ENCODE measurements at places on chromosomes 16 and 17.

GRCh38 chr17:78125138-78125913 lies 3.2 kb downstream of the TMC6 start:
- no peak for DNase-seq

DNA sequence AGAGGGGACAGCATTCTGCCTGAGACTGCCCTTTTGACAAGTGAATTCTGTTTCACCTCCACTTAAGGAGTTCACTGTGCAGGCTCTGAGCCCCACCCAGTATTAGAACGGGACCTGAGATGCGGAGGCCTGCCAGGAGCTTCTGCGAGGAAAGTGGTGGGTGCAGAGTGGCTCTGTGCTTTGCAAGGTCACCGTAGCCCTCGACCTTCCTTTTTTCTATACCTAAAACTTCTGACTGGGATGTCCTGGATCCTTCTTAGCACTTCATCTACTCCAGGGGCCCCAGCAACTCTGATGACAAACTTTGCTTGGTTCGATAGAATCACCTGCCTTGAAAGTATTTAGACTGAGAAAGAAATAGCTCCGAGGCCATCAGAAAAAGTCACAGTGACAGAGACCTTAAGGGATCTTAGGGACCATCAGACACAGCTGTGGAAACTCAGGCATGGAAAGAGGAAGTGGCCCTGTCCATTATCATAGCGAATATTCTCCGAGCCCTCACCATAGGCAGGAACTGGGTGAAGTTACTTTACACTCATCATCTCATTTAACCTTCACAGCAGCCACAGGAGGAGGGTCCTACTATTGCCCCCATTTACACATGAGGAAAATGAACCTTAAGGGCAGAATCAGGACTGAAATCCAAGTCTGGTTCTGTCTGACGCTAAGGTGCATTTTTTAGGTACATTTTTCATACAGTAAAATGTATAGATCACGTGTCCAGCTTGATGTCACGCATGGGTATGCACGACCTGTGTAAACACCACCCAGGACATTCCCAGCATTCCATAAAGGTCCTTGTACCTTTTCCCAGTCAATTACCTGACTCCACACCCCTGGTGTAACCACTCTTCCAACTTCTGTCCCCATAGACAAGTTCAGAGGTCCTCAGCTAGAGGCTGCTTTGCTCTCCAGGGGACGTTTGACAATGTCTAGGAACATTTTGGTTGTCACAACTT lies 676 bp upstream of the KRT13 start:
- DNase-seq: no peak

DNA sequence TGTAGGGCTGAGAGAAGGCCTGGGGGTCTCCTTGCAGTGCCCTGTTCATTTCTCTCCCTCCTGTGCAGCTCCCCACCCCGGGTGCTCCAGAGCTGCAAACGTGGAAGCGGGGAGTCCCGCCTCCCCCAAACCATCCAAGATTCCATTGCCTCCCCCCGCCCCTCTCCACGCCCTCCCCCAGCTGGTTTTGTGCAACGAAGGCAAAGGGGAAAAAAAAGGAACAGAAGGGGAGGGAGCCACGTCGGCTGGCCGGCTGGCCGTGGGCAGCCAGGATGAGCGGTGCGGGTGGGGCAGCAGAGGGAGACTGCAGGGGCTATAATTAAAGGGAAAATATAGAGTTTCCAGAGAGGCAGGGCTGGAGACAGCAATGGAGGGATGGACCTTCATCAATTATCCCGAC lies 1.7 kb upstream of the COL1A1 start:
- no peak for DNase-seq

- no peak for DNase-seq
Observed at GRCh38 chr16:84029297-84030047, 13.1 kb downstream of the SLC38A8 start.

DNA sequence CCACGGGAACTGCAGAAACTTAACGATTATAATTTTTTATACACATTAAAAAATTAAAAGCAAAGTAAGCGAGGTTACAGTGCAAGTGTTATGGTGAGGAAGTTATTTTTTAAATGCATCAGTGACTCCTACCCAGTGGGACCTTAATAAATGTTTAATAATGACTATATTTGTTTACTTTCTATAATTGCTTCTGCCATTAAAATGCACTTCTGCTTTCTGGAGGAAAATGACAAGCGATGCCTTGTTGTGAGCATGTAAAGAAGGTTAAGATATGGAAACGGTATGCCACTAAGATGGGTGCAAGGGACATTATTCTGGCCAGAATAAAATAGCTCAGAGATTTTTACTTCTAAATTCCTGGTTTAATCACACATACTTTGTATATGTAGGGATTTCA lies 252.1 kb downstream of the CDH11 start:
- DNase-seq: no peak

DNA sequence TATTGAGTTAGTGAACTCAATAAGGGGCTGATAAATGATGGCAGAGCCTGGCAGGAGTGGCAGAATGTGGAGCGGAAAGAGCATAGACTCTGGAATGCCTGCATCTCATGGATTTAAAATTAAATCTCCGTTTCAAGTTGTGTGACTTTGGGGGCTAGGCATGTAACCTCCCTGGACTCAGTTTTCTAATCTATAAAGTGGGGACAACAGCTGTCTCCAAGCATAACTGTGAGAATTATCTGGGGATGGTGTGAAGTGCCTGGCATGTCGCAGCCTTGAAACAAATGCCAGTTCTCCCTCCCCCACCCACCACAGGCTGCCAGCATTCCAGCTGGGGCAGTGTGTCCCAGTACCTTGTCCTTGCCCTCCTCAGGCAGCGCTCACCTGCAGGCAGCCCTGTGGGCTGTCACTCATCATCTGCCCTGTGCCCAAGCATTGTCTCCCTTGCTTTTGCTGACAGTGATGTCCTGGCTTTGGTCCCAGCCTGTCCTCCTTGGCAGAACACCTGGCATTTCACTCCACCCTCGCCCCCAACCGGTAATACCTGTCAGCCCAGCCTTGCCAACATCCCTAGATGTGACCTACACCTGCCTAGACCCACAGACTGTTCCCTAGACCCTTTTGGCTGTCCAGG lies 129.6 kb downstream of the MRM1 start:
- no peak for DNase-seq

DNA sequence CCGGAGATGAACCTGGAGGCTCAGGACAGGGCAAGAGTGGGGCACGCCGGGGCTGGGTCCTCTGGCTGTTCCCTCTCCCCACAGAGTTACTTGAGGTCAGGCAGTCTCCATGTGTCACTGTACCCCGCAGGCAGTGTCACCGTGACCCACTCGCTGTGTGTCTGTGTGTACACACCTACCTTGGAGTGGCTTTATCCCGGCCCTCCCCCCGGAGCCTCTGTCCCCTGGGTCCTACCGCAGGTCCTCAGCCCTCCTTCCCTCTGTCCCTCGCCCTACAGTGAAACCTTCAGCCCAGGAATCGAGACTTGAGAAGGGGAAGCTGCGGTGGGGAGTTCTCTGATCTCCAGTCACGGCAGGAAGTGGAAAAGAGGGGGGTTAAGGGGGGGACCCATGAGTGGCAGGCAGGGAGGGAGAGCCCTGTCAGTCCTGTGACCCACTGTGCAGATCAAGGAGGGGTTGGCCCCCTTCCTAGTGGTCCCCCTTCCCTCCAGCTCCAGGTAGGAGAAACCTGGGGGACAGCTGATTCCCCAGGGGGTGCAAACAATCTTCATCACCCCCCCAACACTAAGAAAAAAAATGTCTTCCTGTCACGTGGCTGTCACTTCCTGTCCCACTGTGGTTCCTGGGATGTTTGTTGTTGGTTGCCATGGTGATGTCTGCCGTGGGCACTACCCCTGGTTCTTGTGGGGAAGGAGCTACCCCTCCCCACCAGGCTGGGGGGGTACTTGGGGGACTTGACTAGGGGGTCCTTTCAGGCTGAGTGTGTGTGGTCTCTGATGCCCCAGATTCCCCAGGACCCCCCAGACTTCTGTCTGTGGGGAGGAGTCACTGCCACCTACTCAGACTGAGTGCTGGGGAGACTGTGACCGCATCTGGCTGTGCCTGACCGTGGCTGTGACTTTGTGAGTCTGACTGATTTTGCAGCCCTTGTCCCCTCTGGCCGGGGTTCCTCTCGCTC lies 13.7 kb downstream of the RARA start:
- peak; percentile 85 for DNase-seq

DNA sequence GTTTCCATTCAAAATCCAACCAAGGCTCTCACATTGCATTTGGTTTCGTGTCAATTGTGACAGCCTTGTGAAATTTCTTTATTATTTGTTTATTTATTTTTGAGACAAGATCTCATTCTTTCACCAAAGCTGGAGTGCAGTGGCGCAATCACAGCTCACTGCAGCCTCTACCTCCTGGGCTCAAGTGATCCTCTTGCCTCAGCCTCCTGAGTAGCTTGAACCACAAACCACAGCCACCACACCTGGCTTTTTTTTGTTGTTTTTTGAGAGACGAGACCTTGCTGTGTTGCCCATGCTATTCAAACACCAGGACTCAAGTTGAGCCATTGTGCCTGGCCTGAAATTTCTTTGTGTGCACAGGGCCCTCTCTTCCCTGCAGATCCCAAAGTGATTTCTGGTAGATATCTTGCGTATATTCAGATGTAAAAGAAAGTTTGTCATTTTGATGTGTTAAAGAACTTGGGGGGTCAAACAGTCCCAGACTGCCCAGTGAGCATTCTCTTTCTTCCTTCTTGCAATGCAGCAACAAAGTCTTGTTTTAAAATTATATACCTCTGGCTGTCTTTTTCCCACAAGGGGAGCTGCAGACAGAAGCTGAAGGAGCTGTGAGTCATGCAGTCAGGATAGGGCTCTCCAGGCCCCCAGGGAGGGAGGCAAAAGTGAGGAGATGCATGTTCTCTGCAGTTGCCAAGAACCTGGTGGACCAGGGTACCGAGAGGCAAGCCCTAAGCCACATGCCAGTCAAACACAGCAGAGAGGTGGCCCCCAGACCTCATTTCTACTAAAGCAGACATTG lies 15.5 kb upstream of the USP22 start:
- no peak for DNase-seq

DNA sequence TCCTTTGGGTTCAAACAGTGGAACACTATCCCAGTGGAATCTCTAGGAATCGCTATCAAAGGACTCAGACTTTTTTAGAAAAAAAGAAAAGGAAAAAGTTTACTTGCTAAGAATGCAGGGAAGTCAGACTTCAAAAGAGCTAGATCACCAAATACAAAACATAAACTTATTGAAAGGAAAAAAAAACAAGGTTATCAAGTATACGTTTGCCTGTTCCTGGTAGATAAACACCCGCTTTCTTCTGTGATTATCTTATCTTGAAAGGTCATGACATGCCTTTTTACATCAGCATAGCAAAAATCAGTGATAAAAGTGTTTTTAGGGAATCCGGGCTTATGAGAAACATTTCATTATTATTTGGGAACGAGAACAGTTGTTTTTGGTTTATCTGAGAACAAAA lies 129.3 kb upstream of the TMEM97 start:
- DNase-seq: no peak

DNA sequence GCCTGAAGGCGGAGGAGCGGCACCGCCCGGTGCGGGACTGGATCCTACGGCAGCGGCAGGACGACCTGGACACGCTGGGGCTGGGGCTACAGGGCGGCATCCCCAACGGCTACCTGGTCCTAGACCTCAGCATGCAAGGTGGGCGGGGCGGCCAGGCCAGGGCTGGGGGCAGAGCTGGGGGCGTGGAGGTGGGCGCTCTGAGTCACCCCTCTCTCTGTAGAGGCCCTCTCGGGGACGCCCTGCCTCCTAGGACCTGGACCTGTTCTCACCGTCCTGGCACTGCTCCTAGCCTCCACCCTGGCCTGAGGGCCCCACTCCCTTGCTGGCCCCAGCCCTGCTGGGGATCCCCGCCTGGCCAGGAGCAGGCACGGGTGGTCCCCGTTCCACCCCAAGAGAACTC lies 7.9 kb downstream of the MSLN start:
- DNase-seq: no peak

GRCh38 chr17:80219013-80219762 lies 945 bp downstream of the SGSH start:
- DNase-seq: peak; percentile 90

- no peak for DNase-seq
Observed at GRCh38 chr16:5215901-5216300, 118.3 kb upstream of the EEF2KMT start.

- DNase-seq: no peak
Observed at GRCh38 chr16:30559690-30560089, 1.5 kb upstream of the ZNF764 start.

DNA sequence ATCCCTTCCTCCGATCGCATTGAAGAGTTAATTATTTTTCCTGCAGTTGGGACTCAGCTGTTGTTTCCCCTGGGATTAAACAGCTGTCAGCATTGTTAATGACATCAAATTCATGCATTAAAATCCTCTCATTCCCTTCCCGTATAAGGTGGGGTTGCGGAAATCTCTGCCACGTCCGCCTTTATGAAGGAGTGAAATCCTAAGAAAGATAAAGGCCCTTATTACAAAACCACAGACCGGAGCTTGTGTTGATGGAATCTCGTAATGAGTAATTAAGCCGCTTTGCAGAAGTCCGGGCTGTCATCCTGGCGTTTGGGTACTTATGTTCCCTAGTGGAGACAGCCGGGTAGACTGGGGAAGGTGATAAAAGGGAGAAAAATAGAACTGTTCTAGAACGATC lies 627.6 kb downstream of the MAF start:
- no peak for DNase-seq

- no peak for DNase-seq
Observed at GRCh38 chr17:1724869-1725641, 551 bp downstream of the WDR81 start.

DNA sequence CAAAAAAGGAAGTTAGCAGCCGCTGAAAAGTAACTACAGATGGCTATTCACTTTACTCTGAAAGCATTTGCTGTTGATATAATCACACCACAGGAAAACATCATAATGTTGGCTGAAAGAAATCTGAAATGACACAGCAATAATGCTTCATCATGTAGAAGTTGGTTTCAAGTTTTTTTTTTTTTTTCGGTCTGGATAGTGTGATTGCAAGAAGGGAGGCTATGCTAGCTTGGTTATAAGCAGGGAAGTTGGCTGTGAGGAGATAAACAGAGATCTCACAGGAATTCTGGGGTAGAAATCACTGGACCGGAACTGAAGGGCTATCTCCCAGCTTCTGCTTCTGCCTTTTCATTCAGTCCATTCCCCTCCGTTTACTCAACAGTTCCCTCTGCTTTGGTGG lies 57.9 kb downstream of the MYO1D start:
- DNase-seq: no peak

GRCh38 chr17:14321476-14321949 lies 20.6 kb downstream of the HS3ST3B1 start:
- no peak for DNase-seq

DNA sequence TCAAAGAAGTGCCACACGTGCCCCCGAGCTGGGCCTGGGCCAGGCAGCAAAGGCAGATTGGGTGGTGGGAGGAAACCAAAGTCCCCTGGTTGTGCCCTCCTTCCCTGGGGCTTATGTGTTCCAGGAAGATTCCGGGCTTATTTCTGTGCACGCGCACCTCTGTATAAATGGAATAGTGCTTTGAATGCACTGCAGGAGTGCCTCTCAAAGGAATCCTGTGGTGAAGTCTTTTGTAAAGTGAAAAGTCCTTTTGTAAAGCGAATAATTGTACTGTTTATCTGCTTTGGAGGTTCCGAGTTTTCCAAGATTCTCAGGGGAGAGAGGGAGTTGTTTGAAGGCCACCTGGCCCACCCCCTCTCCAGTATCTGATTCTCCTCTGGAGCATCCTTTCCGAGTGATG lies 26.8 kb downstream of the C17orf75 start:
- DNase-seq: no peak

Data from activated CD8-positive, alpha-beta memory T cell treated with anti-CD3 and anti-CD28 coated beads for 1 hour (primary cell).